ENCODE measurements at places on chromosomes 16 and 17. TPM values are rescaled to one million over a fixed set of nuclear protein-coding genes. Genes with fewer than 3 reads are reported as not detected.

CTRB1 gene
- not detected for total RNA-seq

DNA sequence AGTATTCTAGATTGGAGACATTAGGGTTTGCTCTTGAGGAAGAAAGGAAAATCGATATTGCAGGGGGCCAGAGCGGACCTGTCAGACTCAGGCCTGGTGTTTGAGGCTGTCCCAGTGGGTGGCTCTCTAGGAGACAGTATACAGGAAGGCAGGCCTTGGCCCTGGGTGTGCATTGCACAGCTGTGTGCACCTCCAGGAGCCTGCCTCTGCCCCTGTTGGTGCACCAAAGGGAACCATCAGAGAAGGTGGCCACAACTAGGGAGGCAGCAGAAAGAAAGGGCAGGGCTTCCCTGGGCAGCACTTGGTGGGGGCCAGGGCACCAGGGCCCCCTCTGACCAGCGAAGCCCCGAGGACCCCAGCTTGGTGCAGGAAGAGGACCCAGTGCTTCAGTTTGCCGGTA, 188.0 kb downstream of the NTN1 start:
- DNase-seq, result no peak
- H3K27ac ChIP-seq, result no peak overlapping the region
- H3K4me1 ChIP-seq, result no peaks in the 10 kb centered on the region
- no peak overlapping the region for H3K4me3 ChIP-seq
- H3K27me3 ChIP-seq, result no peaks in the 10 kb centered on the region
- no peaks in the 10 kb centered on the region for H3K36me3 ChIP-seq

DNA sequence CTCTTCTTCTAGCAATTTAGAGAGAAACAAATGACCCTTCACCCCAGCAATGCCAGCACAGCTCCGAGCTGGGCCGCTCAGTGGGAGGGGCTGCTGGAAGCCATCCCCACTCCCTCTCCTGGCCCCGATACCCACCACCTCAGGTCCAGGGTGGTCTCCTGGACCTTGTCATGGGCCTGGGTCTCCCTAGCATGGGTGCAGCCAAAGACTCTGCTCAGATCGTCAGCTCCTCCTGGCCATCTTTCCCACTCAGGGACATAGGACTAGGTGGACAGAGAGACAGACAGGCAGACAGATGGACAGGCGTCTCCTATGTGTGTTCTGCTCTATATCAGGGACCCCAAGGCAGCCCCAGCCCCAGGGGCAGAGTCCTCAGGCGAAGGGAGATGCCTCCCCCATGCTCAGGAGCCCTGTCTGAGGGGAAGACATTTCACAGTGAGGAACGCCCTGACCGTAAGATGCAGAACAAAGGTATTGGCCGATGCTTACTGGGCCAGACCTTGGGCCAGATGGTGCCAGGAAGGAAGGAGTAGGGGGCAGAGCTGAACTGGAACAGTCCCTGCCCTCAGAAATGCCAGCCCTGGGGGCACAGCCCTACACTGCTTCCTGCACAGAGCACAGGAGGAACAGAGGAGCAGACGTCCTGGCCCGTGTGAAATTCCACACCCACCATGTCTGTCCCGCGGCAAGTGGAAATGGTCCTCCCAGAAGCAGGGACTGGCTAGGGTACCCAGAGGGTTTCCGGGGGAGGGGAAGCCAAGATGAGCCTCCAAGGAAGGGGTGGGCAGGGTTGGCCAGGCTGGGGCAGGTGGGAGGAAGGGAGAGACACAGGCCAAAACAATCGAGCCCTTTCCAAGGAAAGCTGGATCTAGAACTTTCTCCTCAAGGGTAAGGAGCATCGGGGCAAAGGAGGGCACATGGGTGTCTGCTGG, 13.0 kb downstream of the PITPNM3 start:
- H3K27ac ChIP-seq, result no peak overlapping the region
- H3K36me3 ChIP-seq, result no peaks in the 10 kb centered on the region
- peaks cover 3% of the 10 kb centered on the region for H3K4me1 ChIP-seq
- H3K27me3 ChIP-seq, result peaks cover 8% of the 10 kb centered on the region
- DNase-seq, result no peak

- no peaks in the 10 kb centered on the region for H3K4me1 ChIP-seq
- DNase-seq, result no peak
- H3K27me3 ChIP-seq, result no peaks in the 10 kb centered on the region
- no peak overlapping the region for H3K4me3 ChIP-seq
- H3K36me3 ChIP-seq, result no peaks in the 10 kb centered on the region
Measured at GRCh38 chr17:80092959-80093358, 8.4 kb upstream of the GAA start.

KRT25 gene
- total RNA-seq, result not detected

DNA sequence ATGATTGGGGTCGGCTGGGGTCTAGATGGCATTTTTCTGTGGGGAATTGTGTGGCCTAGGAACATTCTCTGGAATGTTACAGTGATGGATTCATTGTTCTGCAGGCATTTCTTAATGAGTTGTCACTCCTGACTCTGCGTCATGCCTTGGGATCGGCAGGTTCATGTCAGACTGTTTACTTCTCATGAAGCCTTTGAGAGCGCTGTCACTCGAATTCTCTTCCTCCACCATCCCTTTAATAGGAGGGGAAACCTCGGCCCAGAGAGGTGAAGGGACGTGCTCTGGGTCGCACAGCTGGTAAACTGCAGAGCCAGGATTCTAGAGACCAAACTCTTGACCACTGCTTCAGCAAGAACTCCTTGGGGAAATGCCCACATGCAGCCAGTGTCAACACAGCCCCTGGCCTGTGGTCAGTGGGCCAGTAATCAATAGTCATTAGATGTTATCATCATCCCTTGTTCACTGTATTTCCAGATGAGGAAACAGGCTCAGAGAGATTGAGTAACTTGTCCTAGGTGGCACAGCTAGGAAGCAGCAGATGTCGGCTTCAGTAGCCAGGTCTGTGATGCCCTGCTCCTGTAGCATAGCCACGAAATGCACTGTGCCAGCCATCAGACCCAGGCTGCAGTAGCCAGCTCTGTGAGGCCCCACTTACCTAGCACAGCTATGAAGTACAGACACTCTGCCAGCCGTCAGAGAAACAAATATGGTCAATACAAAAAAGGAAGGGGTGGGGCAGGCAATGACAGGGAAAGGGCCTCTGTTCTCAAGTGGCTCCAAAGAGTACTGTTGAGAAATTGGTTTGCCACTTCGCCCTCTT, 259.0 kb downstream of the CPPED1 start:
- H3K27me3 ChIP-seq, result no peaks in the 10 kb centered on the region
- DNase-seq, result no peak
- no peaks in the 10 kb centered on the region for H3K4me1 ChIP-seq
- no peaks in the 10 kb centered on the region for H3K36me3 ChIP-seq
- H3K4me3 ChIP-seq, result no peak overlapping the region

STX8 gene
- 61.3 TPM for total RNA-seq

C16orf92 gene
- not detected for total RNA-seq

DNA sequence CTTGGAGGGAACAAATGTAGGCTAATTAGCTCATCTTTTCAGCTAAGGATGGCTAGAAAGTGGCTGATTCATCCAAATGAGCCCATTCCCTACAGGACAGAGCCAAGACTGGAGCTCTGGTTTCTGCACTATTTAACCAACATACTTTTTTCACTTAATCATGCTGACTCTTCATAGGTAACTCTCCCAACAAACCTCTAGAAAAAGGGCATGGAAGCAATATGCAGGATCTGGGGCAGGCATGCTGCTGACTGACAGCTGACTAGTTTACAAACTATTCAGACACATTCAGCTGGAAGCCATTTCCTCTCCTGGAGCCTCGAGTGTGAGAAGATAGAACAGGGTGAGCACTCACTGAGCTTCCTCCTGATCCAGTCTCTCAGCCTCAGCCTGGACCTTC, 6.2 kb downstream of the BECN1 start:
- H3K4me1 ChIP-seq, result peaks cover 19% of the 10 kb centered on the region
- H3K36me3 ChIP-seq, result peaks cover 98% of the 10 kb centered on the region
- DNase-seq, result no peak
- no peaks in the 10 kb centered on the region for H3K27me3 ChIP-seq

CCL4L2 gene
- not detected for total RNA-seq

ZNF48 gene
- total RNA-seq, result 5.0 TPM

DNA sequence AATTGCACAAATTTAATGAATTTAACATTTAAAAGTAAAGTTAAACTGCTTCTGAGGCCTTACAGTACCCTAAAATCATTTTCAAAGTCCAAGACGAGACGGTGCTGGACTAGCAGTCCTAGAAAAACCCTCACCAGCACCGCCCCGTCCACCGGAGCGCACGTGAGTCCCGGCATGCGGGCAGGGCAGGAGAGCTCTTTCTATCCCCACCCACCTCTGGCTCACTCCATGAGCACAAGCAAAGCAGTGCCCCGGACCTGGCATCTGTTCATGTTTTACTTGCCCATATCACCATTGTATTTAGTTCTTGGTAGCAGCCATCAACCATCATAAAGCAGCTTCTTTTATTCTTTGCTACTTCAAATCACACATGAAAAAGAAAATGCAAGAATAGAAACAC, 41.7 kb downstream of the ANKRD11 start:
- H3K4me1 ChIP-seq, result peaks cover 97% of the 10 kb centered on the region
- H3K36me3 ChIP-seq, result no peaks in the 10 kb centered on the region
- no peak overlapping the region for H3K4me3 ChIP-seq
- DNase-seq, result peak; percentile 65

- peaks cover 46% of the 10 kb centered on the region for H3K27me3 ChIP-seq
- H3K4me1 ChIP-seq, result no peaks in the 10 kb centered on the region
- H3K4me3 ChIP-seq, result no peak overlapping the region
- H3K27ac ChIP-seq, result no peak overlapping the region
- DNase-seq, result no peak
Measured at GRCh38 chr16:86252596-86252995, 257.7 kb upstream of the FOXF1 start.

CD300A gene
- total RNA-seq, result 1.2 TPM

TAF1C gene
- total RNA-seq, result 29.0 TPM

Measured in left ventricle myocardium inferior (tissue), 1 donor.